Lung (tissue), 17 donors: ENCODE measurements at places on chromosomes 5 and 9. TPM values are rescaled to one million over a fixed set of nuclear protein-coding genes. Genes with fewer than 3 reads are reported as not detected.

NDUFS4 gene
- 96.1 TPM for total RNA-seq

FCN2 gene
- total RNA-seq, result not detected

NEK6 gene
- total RNA-seq, result 86.2 TPM

PCDHB8 gene
- total RNA-seq, result 3.5 TPM

RLN2 gene
- total RNA-seq, result 0.49 TPM

GPR151 gene
- total RNA-seq, result not detected

BTNL3 gene
- total RNA-seq, result not detected

ORM2 gene
- 0.77 TPM for total RNA-seq

MARVELD2 gene
- total RNA-seq, result 25.6 TPM

SLCO6A1 gene
- total RNA-seq, result not detected

SLC28A3 gene
- 0.98 TPM for total RNA-seq

PLPP7 gene
- 1.2 TPM for total RNA-seq

CYLC2 gene
- not detected for total RNA-seq

FBXW2 gene
- 86.5 TPM for total RNA-seq

REEP5 gene
- 112 TPM for total RNA-seq

TGFBI gene
- total RNA-seq, result 96.4 TPM

SH3GL2 gene
- 1.3 TPM for total RNA-seq

CHSY3 gene
- 4.1 TPM for total RNA-seq

ZNG1C gene
- 31.6 TPM for total RNA-seq

NDFIP1 gene
- 66.8 TPM for total RNA-seq

RFESD gene
- total RNA-seq, result 3.8 TPM

SHOC1 gene
- total RNA-seq, result 0.48 TPM

PCDHGC3 gene
- total RNA-seq, result 63.9 TPM
